Activated gamma-delta T cell treated with Interleukin-2 at 50 U/mL for 16 hours (primary cell): ENCODE measurements at places on chromosomes 16 and 17.

DNA sequence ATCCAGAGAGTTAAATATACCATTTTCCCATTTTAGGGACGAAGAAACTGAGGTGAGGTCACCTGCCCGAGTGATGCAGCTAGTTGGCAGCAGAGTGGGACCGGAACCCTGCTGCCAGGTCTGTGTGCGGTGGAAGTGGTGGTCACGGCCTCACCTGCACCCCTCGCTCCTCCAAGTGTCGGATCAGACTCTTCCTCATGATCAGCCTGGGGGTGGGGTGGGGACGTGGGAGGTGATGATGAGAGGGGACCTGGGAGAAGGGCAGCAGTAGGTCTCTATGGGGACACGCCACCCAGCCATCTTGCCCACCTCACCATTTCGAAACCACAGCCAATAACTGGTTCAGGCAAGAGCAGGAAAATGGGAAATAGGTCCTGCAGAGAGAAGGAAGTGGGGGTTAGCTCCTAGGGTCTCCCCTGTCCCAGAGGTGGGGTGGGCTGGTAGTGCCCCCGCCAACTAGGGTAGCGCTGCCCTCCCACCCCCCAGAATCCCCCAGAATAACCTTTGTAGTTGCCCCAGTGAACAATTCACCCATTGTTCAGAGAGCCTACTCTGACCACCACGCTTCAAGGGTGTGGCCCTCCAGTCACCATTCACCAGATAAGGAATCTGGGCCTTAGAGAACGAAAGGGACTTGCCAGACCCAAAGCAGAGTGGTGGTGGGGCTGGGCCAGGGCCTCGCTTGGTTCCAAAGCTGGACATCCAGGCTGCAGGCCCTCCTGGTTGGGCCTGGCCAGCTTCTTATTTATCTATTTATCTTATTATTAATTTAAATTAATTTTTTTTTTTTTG is 5.1 kb downstream of the GDPD3 start:
- no peak for DNase-seq

DNA sequence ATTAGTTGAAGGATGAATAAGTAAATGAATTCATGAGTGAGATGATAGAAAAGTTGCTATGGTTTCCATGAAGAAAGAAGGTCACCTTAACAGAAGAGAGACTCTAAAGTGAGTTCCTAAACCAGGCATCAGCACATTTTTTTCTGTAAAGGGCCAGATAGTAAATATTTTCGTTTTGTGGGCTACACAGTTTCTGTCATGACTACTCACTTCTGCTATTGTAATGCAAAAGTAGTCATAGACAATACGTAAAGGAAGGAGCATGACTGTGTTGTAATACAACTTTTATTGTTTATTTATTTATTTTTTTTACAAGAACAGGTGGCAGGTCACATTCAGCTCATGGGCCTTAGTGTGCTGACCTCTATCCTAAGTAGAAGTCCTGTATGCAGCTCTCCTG is 426.1 kb upstream of the DYNLRB2 start:
- DNase-seq: no peak

DNA sequence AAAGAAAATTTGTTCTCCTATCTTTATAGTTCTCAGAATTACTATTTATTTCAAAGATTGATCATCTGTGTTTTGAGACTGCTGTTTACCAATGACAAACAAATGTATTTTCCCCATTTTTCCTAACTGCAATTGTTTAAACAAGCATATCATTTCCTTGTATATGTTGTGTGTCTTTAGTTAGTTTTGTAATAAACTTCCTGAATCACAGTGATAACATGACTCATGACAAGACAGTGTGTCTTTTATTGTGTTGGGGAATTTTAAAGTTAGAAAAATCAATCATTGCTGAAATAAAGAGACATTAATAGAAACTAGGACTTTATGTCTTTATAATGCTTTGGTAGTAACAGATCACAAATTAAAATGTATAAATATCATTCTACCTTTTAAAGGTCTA is 348.5 kb downstream of the KCNJ2 start:
- no peak for DNase-seq

GRCh38 chr16:79970551-79971236 is 370.2 kb upstream of the MAF start:
- no peak for DNase-seq

- peak; percentile 76 for DNase-seq
Measured at GRCh38 chr16:89241187-89242007, 23.9 kb downstream of the ZNF778 start.

GRCh38 chr17:72514891-72515290 is 394.1 kb downstream of the SOX9 start:
- DNase-seq: no peak

DNA sequence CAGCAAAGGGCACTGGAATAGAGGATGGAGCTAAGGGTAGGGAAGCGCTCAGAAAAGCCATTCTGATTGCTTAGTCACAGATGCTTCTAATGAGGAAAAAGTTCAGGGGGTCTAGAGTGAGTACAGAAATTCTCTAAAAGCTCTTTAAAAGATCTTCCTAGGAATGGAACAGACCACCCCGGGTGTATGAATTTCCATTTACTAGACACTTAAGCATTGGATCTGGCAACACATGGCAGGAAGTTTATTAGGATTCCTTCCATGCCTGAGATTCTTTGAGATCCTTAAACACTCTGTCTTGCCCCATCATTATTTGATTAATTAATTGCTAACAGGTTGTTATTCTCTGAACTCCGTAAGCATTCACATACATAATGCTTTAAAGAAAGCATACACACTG is 8.5 kb downstream of the KRTAP9-7 start:
- DNase-seq: no peak

DNA sequence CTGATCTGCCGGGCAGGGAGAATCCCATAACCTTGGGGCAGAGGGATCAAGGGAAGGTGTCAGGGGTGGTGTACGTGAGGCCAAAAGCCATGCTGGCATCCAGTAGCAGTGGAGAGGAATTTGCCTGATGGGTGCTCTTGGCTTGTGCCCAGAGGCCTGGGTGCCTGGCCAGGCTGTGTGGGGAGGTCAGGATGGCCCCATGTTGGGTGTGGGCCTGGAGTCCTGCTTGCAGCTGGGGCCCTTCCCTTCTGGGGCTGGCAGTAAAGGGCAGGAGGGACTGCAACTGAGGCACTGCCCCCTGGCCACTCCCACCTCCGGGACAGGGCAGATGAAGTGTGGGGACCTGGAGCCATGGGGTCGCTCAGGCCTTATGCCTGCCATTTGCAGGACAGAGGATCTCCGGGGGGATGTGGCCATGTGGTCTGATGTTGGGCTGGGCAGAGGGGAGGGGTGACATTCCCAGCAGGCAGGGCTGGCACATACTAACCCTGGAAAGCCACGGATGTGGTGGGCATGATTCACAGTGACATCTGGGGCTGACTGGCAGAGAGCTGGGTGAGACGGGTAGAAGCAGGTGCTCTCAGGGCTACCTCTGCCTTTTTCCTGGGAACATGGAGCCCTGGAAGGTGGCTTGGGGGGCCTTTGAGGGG is 3.5 kb downstream of the FMNL1 start:
- DNase-seq: peak; percentile 49

- no peak for DNase-seq
Measured at GRCh38 chr16:86665319-86665675, 86.9 kb downstream of the FOXL1 start.

GRCh38 chr16:54903047-54903446 is 27.6 kb upstream of the IRX5 start:
- DNase-seq: no peak

DNA sequence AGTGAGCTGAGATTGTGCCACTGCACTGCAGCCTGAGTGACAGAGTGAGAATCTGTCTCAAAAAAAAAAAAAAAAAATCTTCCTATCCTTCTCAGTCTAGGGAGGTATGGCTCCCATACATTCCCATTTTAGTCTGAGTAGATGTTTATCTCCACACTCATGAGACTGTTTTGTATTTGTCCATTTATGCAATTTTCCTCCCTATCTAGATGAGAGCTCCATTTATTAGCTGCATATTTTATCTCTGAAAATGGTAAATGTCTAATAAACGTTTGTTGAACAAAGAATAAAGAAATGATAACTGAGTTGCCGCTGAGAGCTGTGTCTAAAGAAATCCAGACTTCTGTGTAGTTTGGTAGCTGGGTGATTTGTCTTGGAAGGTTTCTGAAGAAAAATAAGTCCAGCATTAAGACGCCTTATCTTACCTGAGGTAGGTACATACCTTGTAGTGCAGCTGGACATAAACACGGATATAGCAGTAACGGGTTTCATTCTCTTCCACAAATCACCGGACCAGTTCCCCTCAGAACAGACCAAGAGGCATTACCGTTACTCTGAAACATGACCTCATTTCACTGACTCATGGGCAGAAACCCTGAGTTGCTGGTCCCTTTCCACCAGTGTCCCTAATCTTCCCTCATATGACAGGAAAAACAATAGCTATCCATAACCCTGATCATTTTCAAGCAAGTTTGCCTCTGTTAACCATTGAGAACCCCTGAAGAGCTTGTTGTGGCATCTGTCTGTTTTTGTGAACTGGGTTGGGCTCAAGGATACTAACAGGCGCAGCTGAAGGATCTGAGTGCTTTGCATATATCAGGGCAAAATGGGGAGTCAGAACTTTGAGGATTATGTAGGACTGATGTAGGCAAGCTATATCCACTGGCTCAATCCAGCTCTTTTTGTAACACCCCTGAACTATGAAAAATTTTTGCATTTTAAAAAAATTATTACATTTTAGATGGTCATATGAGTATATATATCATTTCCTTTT is 177.4 kb upstream of the XYLT1 start:
- no peak for DNase-seq

DNA sequence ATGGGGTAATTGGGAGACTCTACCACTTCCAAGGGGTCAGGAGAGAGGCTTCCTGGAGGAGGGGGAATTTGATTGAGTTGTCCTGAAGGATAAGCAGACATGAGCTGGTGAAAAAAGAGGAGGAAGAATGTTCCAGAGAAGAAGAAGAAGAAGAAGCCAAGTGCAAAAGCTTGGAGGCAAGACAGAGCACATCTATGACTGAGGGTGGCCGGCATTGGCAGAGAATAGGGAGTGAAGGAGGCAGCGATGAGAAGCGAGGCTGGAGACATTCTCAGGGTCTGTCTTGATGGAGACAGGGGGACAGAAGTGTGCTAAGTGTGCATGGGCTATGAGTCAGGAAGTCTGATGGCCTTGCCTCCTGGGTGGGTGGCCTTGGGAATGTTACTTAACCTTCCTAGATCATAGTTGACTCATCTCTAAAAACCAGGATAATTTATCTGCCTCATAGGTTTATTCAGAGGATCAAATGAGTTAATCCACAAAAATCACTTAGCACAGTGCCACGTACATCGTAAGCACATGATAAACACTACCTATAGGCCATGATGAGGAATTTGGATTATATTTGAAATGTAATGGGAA is 171.7 kb downstream of the ABCC12 start:
- DNase-seq: no peak

- no peak for DNase-seq
Measured at GRCh38 chr16:82917886-82918595, 291.3 kb downstream of the CDH13 start.

DNA sequence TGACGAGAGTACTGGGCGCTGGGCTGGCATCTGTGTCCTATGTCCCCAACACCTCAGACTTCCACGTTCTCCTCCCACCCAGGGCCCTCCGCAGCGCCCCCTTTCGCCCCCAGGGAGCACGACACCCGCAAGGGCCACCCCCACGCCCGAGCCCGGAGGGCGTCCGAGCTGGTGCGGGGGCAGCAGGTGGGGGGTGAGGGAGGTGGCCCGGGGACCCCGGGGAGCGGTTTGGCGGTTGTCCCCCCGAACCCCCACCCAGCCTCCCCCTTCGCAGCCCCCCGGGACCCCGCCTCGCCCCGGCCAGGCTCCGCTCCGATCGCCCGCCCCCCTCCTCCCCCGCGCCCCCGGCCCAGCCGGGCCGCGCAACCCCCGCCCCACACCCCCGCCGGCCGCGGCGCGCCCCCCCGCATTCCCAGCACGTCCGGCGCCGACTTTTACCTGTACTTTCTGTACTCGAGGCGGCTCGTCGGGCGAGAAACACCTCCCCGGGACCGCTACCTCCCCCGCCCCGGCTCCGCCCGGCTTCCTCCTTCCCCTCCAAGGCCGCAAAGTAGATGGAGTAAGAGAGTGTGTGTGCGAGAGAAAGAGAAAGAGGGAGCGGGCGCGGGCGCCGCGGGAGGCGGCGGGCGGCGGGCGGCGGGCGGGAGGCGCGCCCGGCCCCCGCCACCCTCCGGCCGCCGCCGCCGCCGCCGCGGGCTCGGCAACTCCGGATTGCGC is 901 bp downstream of the CDYL2 start:
- peak; percentile 40 for DNase-seq

GRCh38 chr17:72913142-72913682 is 179.3 kb downstream of the SLC39A11 start:
- no peak for DNase-seq

DNA sequence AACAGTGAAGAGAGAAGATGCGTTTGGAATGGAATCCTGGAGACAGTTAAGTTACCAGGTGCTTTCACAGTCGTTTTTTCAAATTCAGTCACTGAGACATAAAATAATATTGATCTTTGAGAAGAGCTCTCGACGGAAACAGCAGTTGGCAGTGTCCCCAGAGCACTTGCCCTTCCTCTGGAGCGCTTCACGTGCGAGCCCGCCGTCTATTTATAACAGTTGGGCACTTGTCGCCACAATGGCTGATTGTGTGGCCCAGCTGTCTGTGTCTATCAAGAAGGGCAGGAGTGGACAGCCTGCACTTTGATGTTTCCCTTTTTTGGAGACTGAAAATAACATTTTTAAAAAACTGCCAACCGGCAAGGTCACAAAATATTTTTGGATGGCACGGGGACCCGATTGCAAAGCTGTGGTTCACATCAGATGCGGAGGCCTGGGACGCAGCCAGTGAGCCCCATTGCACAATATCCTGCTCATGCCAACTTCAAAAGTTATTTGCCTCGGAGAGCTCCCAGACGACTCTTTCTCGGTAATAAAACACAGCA is 62.9 kb downstream of the ADCY9 start:
- DNase-seq: no peak

DNA sequence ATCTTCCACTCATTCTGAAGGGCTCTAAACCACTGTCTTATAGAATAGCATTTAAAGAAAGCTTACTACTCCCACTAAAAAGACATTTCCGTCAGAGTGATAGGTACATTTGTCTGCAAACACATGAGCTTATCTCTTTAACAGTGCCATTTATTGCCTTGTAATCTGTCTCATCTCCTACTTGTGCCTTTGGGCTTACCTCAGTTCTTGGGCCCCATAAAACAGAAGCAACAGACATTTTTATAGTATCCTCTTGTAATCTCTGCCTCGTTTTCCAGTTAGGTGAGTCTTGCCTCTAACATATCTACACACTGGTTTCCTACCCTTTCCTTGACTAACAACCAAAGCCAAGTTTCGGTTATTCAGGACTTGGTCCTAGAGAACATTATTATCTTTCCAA is 681.4 kb upstream of the KIF2B start:
- DNase-seq: no peak
